T-helper 9 cell (primary cell): ENCODE measurements at places on chromosomes 12 and 14.

DNA sequence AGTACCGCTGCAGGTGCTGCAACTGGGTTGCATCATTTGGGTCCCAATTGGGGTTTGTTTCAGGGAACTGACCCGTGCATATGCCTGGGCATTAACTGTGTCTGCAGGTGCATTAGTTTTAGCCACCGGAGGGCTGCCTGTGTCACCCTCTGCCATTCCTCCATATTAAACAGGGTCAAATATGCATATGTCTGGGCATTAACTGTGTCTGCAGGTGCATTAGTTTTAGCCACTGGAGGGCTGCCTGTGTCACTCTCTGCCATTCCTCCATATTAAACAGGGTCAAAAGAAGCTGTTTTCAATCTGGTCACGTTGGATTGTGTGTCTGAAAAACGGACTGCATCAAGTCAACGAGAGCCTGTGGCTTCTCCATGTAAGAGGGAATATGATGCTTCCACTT is 1317.0 kb downstream of the TMEM121 start:
- DNase-seq, result no peak

DNA sequence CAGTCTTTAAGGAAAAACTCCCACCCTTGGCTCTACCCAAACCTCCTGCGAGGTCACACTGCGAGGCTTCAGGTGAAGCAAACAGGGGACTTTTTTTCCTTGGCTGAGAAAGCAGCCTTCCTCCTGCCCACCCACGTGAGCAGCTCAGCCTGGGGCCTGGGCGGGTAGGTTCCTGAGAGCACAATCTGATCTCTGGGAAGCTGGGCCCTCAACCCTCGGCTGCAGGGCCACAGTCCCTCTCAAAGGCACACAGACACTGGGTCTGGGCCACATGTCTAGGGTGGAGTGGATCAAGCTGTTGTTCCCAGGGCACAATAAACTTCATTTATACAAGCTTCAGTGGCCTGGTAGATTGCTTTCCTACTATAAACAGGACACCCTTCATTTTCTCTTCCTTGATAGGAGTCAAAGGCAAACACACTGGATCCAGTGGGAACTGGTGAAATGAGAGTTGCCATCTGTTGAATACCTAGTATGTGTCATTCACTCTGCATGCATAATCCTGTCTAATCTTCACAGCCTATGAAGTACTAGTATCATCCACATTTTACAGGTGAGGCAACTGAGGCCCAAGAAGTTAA is 41.3 kb upstream of the PNMA1 start:
- no peak for DNase-seq

- no peak for DNase-seq
Observed at GRCh38 chr14:23160924-23161522, 22.4 kb downstream of the SLC7A8 start.

DNA sequence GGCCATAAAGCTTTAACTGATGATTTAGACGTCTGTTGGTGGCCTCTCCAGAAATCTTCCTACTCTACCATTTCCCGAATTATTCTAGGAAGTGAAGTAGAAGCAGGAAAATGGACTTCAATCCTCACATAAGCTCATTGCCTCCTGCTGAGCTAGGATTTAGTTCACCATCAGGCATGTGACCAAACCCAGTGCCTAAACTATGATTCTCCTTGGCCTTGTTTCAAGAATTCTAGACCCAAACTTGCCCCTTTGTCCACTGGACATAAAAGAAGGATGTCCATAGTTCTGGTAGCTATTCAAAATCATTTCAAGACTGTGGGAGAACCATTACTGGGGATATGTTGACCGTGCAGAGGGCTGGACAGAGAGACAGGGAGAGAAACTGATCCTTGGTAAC is 105.8 kb downstream of the C12orf50 start:
- no peak for DNase-seq

GRCh38 chr14:46048127-46048526 is 603.5 kb downstream of the RPL10L start:
- DNase-seq, result no peak

DNA sequence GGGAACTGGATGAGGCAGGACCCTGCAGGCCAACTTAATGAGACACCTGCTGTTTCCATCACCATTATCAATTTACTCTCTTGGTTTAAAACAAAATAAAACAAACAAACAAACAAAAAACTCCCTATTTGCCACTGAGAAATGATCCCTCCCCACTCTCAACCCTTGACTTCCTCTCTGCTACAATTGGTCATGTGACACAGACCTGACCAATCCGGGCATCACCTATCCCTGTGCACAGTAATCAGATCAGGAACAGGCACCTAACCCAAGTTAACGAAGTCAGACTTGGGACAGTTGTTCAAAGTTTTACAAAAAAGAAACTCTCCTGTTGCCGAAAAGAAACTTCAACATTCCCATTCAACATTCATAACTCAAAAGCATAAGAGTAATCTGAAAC is 58.4 kb downstream of the NELL2 start:
- no peak for DNase-seq

DNA sequence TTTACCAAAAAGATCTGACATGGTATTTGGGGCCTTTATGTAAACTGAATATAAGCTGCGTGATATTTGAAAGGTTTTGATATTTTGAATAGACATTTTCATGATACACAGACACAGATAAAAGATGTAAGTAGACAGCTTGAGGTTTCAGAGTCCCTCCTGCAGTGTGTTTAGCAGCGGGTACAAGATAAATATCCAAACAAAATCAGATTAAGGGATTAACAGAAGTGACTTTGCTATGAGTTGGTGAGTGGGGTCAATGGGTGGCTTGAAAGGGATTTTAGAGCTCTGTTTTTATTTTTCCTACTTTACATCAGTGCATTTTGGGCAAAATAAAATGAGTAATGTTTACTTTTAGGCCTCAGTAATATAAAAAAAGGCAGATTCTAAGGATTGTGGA is 84.1 kb downstream of the IGF1 start:
- DNase-seq, result no peak

DNA sequence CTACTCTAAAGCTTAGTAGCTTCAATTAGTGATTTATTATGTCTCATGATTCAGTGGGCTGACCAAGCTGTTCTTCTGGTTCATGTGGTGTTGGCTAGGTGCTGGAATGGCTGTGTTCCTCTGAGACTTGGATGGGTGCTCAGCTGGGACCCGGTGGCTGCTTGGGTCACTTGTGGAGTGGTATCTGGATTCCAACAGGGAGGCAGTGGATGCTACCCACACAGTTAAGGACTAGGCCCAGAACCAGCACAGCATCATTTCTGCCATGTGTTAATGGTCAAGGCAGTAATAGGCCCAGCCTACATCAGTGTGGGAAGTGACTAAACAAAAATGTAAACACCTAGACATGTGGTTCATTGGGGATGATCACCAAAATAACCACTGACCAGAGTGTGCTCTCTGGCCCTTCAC is 72.2 kb downstream of the FGD4 start:
- no peak for DNase-seq

GRCh38 chr12:41462312-41462711 is 274.2 kb downstream of the PDZRN4 start:
- no peak for DNase-seq

GRCh38 chr12:117051380-117051779 is 47.8 kb downstream of the TESC start:
- DNase-seq, result no peak

GRCh38 chr12:105228966-105229365 is 7.0 kb downstream of the APPL2 start:
- DNase-seq, result no peak

GRCh38 chr12:81541121-81541520 is 218.0 kb downstream of the PPFIA2 start:
- DNase-seq, result no peak

GRCh38 chr12:50104417-50105366 is 884 bp downstream of the GPD1 start:
- DNase-seq, result no peak

GRCh38 chr14:49497725-49498348 is 88.3 kb downstream of the RPS29 start:
- DNase-seq, result peak; percentile 1

DNA sequence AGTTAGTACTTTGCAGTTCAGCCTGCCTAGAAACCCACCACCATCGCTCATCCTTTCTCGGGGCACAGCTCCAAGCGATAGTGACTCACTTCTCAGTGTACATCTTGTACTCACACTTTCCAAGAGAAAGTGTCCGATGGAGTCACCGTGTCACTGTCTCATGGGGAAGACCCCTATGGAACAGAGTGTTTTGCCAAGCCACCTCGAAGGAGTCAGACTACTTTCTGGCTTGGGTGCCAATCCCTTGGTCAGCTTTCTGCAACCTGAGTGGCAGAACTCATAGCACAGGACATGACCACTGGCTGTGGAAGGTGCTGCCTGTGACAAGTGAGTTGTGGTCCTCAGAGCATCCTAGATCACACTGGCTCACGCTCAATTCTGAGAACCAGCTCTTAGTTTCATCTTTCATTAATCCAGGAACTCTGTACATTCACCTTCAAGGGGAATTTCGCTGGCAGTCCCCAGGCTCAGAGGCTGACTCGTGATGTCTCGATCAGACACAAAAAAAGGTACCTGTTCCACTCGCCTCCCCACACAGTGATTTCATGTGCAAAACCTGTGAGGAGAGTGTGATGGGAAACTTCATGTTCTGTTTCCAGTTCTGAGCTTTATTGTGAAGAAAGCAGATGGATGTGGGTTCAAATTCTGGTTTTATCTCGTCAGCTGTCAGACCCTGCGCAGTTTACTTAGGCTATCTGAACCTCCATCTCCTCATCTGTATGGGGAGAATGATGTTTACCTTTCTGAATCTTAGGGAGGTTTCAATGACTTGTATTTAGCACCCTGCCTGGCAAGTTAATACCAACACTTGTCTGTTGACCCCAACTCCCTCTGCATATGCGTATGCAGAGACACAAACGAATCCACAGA is 127.3 kb upstream of the CCND2 start:
- no peak for DNase-seq

- no peak for DNase-seq
Observed at GRCh38 chr12:131511391-131511802, 199.5 kb upstream of the SFSWAP start.

- DNase-seq, result no peak
Observed at GRCh38 chr12:115859231-115859630, 418.3 kb downstream of the MED13L start.

DNA sequence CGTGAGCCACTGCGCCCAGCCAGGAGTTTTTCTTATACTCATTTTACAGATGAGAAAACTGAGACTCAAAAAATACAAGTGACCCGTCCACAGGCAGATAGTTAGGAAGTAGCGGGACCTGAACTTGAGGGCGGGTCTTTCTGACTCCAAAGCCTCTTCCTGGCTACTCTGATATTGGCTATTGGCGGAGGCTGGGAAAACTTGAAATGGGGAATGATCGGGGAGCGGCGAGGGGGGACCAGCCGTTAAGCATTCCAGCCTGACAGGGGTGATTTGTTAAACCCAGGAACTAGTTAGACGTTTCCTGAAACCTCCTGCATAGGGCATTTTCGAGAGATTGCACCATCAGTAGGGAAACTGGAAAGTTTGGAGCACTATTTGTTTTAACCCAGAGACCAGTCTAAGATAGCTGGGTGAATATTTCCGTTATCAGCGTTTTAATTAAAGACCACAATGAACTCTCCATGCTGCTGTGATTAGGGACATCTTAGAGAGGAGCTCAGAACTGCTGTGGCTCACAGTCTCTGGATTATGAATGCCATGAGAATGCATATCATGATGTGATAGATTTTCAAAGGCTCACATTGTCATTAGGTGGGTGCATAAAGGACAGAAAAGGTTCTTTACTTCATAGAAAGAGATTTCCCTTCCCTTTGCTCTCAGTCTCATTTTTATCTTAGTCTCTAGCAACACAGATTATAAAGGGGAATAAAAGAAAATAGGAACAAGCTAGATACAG is 2.5 kb downstream of the NR1H4 start:
- no peak for DNase-seq

DNA sequence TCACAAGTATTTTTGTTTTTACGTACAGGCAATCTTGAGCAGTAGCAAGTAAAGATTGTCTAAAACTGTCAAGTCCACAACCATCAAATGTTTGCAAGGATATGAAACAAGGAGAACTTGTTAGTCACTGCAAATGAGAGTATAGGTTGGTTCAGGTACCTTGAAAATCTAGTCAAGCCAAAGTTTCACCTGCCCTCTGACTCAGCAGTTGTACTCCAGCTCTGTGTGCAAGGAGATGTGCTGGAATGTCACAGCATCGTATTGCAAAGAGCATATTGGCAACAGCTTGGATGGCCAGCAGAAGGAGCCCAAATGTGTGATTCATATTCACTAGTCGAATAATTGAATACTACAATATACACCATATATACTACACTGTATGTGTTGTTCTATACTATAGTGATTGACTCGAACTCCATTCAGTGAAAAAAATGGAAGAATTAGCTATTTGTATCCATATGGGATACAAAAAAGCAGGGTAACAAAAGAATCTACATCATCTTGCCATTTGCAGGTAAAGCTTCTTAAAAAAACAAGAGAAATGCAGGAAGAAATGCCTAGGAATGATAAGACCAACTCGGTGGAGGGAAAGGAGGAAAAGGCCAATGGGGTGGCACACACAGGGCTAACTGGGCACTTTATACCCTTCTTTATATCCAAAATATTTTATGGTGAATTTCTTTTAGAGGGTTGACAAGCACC is 44.0 kb downstream of the EID3 start:
- DNase-seq, result no peak

- no peak for DNase-seq
Observed at GRCh38 chr12:110565894-110566871, 16.9 kb downstream of the PPTC7 start.

GRCh38 chr12:50803230-50803875 is 39.4 kb upstream of the TMPRSS12 start:
- DNase-seq, result no peak

- DNase-seq, result no peak
Observed at GRCh38 chr12:128657378-128657777, 166.4 kb downstream of the SLC15A4 start.

GRCh38 chr12:66600903-66601302 is 78.0 kb downstream of the GRIP1 start:
- DNase-seq, result no peak

GRCh38 chr12:42281844-42282243 is 43.8 kb upstream of the YAF2 start:
- DNase-seq, result no peak

DNA sequence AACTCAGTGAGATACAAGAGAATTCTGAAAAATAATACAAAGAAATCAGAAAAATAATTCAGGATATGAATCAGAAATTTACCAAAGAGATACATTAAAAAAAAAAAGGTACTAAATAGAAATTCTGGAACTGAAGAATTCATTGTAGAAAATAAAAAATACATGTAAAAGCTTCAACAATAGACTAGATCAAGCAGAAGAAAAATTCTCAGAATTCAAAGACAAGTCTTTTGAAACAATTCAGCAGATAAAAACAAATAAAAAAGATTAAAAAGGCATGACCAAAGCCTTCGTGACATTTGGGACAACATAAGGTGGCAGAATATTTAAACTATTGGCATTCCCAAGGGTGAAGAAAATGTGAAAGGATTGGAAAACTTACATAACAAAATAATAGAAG is 133.1 kb upstream of the CNOT2 start:
- no peak for DNase-seq

DNA sequence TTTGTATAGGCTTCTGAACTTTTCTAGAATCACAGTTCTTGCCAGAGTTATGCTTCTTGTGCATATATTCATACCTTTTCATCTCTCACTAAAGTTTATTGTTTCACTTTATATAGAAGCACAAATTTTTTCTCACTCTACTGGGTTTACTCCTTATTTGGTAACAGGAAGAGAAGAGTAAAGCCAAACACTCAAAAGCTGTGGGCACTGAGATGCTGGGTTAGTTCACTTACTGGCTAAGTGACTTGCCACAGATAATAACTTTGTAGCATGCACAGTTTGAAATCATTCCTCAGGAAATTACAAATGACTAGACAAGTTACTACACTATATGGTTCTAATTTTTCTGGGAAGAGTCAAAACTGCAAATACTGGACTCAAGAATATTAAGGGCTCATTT is 7.8 kb downstream of the HIGD1C start:
- no peak for DNase-seq
